NCI-H1436 (cell line): ENCODE measurements at places on chromosomes 3 and 15.

DNA sequence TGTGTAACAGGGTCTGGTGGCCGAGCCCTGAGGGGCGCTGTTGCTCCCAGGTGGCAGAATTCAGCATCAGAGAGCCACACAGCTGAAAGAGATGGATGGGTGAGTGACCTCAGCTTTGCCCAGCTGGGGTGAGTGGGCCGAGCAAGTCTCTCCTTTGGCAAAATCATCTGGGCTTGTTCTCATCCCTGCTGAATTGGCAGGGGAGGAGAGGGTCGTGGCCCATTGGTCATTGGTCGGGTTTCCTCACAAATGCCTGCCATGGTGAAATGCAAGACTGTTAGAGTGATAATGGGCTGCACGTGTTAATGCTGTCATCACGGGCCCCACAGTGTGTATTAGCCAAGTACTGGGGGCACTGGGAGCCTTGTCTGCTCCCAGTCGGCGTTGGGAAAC is 15.9 kb downstream of the ABHD2 start:
- no peak for DNase-seq

- no peak for DNase-seq
These were observed 7.0 kb downstream of the PSTPIP1 start for GRCh38 chr15:77001966-77002365.

GRCh38 chr3:146505516-146505915 is 36.2 kb upstream of the PLSCR2 start:
- no peak for DNase-seq

- DNase-seq, result no peak
These were observed 181.3 kb upstream of the WNT5A start for GRCh38 chr3:55668359-55668758.

DNA sequence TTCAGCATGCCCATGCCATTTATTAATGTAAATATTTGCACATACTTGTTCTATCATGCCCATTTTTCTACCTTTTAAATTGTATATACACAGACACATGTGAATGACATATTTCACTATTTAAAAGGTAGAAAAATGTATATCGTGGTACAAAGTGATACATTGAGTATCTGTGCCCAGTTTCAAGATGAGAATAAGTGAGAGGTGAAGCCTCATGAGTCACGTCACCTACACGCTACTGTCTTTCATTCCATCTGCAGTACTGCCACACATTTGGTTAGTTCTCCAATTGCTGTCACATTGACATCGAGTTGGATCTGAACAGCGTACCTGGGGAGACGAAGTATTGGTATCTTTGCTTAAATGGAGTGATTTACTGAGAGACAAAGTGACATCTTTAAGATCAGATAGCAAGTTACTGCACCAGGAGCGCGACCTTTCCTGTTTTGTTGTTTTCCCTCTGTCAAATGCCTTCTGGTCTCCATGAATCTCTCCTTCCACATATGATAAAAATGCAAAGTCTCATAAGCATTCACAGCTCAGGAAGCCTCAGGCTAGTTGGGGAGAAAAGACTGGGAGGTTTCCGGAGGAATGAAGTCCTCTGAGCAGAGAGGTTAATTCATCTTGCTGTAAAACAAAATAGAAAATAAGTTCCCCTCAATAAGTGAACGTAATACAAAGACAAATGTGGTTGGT is 12.0 kb downstream of the GREM1 start:
- DNase-seq, result no peak

DNA sequence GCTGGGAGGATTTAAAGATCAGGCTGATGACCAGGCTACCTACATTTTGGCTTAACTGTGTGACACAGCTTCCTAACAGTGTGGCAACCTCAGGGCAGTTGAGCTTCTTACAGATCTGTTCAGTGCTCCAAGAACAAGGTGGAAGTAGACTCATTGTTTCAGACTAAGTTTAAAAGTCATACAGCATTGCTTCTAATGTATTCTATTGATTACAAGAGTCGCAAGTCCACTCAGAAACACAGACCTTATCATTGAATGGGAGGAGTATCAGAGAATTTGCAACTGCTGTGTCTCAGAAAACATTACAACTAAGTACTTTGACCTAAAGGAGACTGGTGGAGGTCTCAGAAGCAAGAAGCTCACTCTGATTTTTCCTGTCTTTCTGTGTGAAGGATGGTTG is 579.5 kb upstream of the TGFBR2 start:
- no peak for DNase-seq
